ENCODE measurements at places on chromosomes 7 and 10. TPM values are rescaled to one million over a fixed set of nuclear protein-coding genes. Genes with fewer than 3 reads are reported as not detected.
A peak's percentile ranks its signal among the peaks of the same experiment; 100 is the strongest.

Gene SPDYE8
- total RNA-seq, result not detected

GRCh38 chr7:105454095-105454747 lies 65.5 kb upstream of the SRPK2 start:
- no peak for ATAC-seq

DNA sequence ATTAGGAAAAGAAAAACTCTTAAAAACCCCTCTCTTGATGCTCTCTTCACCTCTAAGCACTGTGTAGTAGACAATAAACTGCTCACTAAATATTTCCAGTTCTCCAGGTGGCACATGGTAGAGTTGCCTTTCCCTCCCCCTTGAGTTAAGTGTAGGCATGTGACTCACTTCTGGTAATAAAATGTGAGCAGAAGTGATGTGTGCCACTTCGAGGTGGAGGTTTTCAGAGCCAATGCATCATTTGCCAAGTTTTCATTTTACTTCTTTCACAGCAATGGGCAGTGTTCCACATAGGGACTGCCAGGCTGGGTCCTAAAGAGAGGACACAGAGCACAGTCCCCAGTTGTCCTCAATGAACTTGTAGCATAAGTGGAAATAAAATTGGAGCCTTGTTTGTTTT lies 131.6 kb upstream of the NPY start:
- ATAC-seq, result no peak

DNA sequence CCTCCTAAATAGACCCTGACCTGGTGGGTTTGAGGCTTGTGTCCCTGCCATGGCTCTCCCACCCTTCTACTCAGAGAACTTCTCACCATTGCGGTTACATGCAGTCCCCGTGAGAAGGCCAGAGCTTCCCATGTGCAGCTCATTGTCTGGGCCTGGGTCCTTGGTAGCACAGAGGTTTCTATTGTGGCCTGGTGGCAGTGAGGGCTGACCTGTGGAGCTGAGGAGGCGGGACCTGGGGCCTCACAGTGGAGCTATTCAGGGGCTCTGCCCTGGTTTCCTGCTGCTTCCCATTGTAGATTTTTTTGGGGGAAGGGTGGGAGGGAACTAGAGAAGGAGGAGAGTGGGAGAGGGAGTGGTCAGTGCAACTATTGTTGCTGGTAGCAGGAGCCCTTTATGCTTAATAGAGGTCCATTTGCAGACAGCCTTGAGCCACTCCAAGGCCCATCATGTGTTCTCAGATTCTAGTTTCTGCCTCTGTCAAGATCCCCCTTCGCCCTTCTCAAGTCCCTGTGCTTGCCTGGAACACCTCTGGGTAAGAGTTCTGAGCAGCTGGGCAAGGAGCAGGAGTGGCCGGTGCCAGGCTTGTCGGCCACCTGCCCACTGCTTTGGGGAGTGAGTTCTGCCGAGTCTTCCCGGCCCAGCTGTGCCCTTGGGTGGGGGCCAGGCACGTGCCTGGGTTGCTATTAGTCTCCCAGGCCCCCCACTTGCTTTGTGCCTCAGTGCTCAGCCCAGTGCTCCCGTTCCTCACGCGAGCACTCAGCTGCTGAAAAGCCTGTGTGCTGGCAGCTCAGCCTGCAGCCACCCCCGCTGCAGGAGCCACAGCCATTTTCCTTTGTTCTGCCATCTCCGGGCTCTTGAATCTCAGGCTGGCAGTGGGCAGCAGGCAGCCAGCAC lies 10.7 kb downstream of the TSPAN14 start:
- peak; percentile 18 for ATAC-seq

DNA sequence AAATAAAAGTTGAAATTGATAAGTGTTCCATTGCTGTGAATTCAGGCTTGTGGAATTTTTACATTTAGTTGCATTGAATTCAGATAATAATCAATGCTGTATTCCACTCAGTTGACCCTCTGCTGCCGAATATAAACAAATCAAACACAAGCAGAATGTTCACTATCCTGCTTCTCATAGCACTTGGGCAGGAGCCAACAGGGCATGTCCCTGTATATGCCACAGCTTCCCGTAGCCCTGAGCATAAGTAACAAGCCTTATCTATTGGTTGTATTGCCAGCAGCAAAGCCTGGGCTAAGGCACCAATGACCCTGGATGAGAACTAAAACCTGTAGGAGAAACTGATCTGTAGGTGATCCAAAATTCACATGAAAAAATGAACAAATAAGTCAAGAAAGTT lies 145.9 kb downstream of the ARHGAP12 start:
- no peak for ATAC-seq

DNA sequence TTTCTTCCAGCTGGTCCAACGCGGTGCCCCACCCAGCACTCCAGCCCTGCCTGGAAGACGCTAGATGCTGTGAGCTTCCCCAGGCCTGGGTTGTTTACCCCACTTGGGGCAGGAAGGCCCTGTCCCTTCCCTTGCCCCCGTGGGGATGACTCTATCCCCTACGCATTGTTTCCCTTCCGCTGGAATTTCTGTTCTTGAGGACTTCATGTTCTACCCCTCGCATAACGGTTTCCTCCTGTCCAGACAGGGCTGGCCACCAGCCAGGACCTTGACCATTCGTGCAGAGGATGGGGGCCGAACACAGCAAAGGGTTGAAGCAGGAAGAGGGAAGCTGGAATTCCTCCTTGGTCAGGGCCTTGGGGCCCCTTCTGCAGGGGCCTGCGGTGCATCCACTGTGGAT lies 14.7 kb upstream of the SERPINE1 start:
- no peak for ATAC-seq

GRCh38 chr10:132065491-132066105 lies at the start of gene JAKMIP3:
TSS of gene JAKMIP3 (plus strand) at chr10:132065946. CDS start at chr10:132104809, 38,863 bp downstream.
- ATAC-seq, result no peak
